T follicular helper cell (primary cell): ENCODE measurements at places on chromosomes 1 and 21.

DNA sequence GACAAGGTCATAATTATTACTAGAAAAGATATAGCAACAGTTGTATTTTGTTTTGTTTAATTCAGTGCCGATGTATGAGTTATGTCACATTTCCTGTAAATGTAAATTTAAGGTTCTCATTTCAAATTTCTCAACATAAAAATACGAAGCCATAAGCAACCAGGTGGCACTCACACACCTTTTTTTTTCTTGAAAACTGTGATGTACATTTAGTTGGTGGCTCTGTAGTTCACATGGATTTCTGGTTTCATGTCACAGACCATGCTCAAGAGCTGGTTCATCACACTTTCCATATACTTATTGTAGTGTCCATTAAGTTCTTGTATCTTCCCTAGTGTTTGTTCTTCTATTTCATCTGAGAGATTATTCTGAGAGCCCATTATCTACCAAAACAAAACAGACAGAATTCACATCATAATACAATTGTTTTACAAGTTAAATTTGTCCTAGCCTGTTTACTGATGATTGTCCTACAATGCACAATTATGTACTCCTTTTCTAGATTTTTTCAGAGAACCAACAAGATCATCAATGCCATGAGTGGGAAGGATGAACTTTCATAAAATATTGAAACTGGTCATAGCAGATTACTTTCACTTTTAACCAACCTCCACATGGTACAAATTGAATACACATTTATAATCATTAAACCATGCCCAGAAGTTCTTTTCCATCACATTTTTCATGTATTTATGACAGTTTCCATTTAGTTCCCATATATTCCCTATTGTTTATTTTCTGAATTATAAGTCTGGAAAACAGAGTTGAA lies 17.1 kb downstream of the ATP6V1G3 start:
- DNase-seq, result no peak

DNA sequence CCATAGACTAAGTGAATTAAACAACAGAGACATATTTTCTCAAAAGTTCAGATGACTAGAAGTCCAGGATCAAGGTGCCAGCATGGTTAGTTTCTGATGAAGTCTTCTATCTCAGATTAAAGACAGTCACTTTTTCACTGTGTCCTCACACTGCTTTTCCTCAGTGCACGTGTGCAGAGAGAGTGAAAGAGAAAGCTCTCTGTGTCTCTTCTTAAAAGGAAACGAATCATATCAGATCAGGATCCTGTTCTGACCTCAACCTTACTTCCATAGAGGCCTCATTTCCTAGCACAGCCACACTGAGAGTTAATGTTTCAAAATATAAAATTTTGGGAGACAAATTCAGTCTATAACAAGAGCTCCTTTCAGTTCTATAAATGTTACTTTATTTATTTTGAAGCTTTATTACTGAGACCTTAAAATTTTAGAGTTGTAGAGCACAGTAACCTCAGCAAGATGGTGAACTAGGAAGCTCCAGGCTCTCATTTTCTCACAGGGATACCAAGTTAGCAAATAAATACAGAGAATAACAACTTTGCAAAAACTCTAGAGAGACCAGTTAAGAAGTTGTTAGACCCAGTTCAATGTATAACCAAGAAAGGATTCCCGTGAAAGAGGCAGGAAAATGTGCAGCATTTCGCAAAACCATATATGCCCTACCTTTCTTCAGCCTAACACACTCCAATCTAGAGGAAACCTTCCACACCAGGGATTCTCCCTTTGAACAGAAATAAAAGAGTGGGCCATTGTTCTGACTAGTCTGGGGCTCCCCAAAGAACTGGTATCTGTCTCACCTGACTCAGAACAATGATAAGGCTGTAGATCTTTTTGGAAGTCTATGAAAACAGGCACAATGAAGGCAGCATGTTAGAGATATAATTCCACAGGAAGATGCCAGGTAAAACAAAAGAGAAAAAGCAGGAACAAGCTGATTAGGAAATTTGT lies 372.2 kb downstream of the MRPL39 start:
- DNase-seq, result no peak

DNA sequence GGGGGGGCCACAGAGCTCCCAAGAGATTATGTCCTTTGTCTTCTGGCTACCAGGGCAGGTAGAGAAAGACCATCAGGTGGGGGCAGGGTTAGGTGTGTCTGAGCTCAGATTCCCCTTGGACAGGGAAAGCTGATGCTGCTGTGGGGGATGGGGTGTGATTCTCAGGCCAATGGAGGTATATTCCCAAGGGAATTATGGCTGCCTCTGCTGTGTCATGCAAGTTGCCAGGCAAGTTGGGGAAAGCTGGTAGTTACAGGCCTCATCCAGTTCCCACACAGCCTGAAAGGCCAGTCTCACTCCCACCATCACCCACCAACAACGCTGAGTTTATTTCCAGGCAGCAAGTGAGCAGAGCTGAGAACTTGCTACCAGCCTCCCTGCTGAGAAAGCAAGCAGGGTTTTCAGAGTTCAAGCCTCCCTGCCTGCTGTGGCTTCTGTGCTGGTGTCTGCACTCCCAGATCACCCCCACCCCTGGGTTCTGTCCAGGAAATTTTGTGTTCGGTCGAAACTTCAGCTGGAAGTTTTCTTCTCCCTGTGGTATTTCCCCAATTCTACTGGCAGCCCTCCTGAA lies 21.3 kb downstream of the IFI16 start:
- DNase-seq, result no peak

DNA sequence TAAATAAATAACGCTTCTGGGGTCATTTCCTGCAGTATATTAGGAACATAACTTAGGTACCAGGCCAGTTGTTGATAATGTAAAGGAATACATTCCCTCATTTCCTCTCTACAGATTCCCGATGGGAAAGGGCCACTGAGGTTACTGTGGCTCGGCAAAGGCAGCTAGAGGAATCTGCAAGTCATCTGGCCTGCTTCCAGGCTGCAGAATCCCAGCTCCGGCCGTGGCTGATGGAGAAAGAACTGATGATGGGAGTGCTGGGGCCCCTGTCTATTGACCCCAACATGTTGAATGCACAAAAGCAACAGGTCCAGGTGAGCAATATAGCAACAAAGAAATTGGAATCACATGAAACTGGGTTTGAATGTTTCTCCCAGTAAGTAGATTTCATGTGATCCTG lies 109.6 kb upstream of the BMP8A start:
- DNase-seq, result no peak

DNA sequence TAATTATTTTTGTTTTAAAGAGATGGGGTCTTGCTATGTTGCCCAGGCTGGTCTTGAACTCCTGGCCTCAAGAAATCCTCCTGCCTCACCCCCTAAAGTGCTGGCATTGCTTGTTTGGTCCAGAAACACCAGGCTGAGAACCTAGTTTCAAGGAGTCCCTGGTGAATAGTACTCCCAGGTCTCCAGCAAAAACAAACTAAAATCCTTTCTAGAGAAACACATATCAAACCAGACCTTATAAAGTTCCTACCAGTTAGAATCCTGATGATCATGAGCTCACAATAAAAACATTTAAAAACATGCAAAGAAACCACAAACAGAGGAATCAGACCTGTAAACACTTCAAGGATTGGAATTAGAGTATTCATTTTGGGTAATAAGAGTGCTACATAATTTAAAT lies 34.4 kb upstream of the PADI1 start:
- no peak for DNase-seq

GRCh38 chr1:1040004-1040991 lies 20.4 kb downstream of the AGRN start:
- DNase-seq, result peak; percentile 79

DNA sequence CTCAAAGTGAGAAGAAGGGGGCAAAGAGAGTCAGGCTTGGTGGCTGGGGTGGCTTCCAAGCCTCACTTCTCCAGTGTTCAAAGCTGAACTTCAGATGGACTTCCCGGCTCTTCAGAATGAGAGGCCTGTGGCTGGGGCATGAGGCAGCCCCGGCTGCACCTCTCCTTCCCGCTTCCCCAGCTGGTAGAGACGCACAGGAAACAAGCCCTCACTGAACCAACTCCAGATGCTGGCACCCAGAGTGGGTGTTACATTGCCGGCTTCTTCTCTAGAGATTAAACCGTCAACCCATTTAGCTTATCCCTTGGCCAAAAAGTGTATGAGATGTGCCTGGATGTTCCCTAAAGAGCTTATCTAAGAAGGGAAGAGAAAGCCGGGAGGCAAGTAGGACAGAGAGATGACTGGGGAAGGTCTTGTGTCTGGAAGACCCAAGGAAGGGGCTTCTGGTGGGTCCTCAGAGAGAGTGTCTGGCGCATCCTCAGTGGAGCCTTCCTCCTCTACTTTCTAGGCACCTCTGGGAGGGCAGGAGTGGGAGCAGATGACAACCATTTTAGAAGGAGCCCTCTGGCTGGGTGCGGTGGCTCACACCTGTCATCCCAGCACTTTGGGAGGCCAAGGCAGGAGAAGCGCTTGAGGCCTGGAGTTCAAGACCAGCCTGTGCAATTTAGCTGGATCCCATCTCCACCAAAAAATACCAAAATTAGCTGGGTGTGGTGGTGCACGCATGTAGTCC lies 2.0 kb downstream of the ADAMTSL4 start:
- DNase-seq, result no peak

DNA sequence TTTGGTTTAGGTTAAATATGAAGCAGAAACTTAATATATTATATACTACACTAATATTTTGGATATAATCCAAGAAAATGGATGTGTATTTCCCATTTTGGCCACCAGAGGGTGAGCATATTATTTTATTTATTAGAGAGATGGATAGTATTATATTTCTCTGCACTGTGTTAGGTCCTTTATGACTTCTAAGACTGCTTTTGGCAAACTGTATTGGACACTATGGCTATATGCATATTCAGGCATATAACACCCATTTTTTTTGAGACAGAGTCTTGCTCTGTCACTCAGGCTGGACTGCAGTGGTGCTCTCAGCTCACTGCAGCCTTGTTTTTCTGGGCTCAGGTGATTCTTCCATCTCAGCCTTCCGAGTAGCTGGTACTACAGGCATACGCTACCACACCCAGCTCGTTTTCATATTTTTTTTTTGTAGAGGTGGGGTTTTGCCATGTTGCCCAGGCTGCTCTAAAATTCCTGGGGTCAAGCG lies 17.8 kb upstream of the PGM1 start:
- no peak for DNase-seq

DNA sequence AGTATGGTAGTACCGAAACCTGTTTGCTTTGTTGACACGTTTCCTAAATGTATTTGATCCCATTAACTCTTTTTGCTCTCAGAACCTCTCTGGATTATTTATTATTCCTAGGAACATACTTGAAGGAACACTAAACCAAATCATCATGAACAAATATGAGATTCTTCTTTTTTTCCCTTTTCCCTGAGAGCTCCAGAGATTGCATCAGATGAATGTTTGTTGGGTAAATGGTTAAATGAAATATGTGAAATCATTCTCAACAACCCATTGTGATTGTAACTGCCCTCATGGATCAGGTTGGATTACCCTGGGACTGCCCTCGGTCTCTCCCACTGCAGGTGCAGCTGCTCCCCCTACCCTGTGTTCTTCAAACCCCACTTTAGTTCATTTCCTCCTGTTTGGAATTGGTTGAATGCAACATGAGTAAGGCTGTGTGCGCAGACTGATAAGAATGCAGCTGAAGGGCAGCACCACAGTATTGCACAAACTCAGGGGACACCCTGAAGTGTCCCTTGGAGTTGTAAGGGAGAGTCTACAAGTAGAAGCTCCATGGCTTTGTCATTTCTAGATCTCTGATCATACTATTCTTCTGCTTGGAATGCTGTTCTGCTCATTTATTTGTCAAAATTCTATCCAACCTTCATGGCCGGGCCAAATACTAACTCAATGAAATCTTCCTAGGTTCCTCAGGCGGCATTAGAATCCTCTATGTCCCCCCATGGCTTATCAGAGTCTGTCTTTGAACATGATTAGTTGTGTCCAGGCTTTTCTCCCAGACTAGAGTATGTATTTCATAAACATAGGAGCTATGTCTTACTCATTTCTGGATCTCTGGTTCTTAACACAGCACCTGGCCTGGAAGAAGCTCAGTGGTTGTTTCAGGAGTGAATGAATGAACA lies 47.1 kb upstream of the NEK2 start:
- DNase-seq, result no peak

GRCh38 chr1:225662155-225662554 lies 9.2 kb upstream of the ENAH start:
- no peak for DNase-seq

- no peak for DNase-seq
Measured at GRCh38 chr1:93658188-93658587, 23.4 kb downstream of the BCAR3 start.

DNA sequence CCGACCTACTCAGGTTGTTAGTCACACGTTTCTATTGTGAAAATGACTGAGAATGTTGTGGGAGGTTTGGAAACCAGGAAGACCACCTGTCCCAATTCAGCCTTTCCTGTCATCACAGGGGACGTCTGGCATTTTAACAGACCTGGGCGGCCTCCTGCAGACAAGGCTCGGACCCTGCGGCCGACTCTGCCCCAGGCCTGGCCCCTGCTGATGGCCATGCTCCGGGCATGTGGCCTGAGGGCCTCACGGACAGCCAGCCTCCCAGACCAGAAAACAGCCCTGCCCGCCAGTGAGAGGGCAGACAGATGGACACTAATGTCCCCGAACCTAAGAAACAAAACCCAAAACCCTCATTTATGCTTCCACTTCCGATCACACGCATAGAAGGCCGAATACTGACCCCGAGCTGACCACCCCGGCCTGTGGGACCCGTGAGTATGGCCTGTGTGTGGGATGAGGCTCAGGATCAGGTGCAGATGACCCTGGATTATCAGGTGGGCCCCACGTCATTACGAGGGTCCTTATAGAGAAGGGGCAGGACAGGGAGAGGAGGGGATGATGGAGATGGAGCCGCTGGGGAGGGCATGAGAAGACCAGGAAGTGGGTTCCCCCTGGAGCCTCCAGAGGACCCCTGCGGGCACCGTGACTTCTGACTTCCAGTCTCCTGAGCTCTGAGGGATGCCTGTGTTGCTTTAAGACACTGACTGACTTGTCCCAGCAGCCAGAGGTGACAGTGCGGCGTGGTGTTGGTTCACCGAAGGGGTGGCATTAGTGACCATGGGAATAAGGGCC lies 9.6 kb downstream of the COL18A1 start:
- DNase-seq, result no peak

GRCh38 chr21:18899261-18899660 lies 495.7 kb upstream of the TMPRSS15 start:
- DNase-seq, result no peak

GRCh38 chr21:38861989-38862683 lies 56.4 kb downstream of the ETS2 start:
- DNase-seq, result no peak

- no peak for DNase-seq
Measured at GRCh38 chr1:235127732-235128455, 743 bp downstream of the TOMM20 start.

DNA sequence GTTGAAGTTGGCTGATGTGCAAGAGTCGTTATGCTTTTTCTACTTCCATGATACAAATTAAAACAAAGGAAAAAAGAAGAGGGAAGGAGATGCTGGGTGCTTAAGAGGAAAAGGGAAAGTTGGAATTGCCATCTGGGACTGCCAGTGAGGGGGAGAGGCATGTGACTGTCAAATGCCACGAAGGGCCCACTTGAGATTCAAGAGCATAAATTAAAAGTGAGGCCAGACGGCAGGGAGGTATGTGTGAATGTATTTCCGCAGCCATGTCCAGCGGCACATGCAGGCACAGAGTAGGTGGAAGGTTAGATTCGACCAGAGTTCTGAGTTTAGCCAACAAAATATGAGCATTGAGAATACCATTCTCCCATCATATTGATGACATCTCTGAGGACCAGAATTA lies 32.0 kb downstream of the NFASC start:
- DNase-seq, result no peak
